CD4-positive, alpha-beta T cell treated with Interleukin-21 for 1 hour (primary cell): ENCODE measurements at places on chromosomes 16 and 17.

DNA sequence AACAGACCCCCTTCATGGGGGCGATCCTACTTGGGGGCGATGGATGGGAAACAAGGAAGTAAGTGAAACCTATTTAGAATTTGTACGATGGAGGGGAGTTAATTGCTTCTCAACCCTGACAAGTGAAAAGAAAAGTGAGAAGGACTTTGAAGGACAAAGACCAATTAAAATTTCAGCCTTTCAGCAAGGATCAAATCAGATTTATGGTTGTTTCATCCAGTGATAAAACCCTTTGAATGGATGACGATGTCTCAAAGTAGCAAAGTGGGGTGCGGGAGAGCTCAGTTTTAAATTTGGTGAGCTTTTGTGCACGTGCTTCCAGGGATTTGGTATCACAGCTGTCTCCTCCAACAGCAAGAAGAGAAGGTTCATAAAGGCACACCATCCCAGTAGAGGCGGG, 51.7 kb downstream of the CMIP start:
- DNase-seq = no peak

- no peak for DNase-seq
Observed at GRCh38 chr17:61672140-61672539, 81.1 kb upstream of the NACA2 start.

DNA sequence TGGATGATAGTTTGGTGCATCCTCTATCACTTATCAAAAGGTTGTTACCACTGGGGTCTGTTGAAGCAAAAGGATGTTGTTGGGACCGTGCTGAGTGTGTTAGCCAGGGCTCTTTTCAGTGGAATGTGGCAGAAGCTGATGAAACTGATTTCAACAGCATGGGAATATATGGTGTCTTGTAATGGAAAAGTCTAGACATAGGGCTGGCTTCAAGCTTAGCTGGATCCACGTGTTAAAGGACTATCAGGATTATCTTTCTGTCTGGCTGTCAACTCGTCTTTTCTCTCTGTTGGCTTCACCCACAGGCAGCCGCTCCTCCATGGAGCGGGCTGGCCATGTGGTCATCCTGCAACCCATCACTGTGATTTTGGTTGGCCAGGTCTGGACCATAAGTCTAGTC, 8.7 kb downstream of the SNX29 start:
- DNase-seq = no peak

GRCh38 chr17:4786106-4786511, at the start of gene VMO1:
VMO1 (minus strand) TSS chr17:4786364; CDS start chr17:4786352, 12 bp downstream.
- no peak for DNase-seq

GRCh38 chr17:27038676-27039075, 255.2 kb upstream of the WSB1 start:
- no peak for DNase-seq
